T-helper 17 cell (primary cell): ENCODE measurements at places on chromosomes 5 and 9. TPM values are rescaled to one million over a fixed set of nuclear protein-coding genes. Genes with fewer than 3 reads are reported as not detected.
A peak's percentile ranks its signal among the peaks of the same experiment; 100 is the strongest.

GRCh38 chr5:165309446-165309845 is 1804.0 kb downstream of the MAT2B start:
- DNase-seq = no peak

DNA sequence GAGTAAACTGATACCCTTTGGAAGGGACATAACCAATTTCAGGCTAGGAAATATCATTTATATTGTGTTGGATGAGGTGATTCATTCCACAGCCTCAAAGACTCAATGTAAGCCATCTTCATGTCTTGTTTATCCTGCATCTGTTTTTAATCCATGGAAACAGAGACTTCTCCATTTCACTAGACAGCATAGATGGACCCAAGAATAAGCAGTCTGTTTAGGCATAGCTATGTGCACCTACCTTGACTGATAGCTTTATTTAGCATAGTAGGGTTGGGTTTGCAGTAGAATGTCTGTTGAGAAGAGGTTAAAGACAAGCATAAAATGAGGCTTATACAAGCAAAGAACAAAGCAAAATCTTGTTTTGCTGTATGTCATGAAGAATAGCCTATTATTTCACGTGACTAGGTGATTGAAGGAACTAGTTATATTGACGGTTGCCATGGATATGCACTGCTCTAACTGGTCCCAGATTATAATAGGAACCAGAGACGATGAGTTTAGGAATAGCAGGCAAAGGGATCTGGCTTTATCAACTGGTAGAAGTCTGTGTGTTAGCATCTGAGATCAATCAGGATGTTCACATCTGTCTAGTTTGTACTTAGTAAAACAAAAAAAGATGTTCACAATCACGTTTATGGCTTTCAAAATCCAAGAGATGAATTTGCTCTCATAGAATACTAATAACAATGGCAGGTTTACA is 154.8 kb upstream of the KLF9 start:
- DNase-seq = no peak

GRCh38 chr9:136140966-136141365 is 22.3 kb upstream of the TMEM250 start:
- DNase-seq = no peak

- no peak for DNase-seq
These were observed 69.6 kb downstream of the IL31RA start for GRCh38 chr5:55920784-55921183.

GRCh38 chr9:131851414-131851813 is 111.5 kb upstream of the RAPGEF1 start:
- no peak for DNase-seq

GRCh38 chr5:99169309-99169708 is 240.5 kb upstream of the CHD1 start:
- no peak for DNase-seq

- no peak for DNase-seq
These were observed 20.9 kb upstream of the BOD1 start for GRCh38 chr5:173637340-173637739.

DNA sequence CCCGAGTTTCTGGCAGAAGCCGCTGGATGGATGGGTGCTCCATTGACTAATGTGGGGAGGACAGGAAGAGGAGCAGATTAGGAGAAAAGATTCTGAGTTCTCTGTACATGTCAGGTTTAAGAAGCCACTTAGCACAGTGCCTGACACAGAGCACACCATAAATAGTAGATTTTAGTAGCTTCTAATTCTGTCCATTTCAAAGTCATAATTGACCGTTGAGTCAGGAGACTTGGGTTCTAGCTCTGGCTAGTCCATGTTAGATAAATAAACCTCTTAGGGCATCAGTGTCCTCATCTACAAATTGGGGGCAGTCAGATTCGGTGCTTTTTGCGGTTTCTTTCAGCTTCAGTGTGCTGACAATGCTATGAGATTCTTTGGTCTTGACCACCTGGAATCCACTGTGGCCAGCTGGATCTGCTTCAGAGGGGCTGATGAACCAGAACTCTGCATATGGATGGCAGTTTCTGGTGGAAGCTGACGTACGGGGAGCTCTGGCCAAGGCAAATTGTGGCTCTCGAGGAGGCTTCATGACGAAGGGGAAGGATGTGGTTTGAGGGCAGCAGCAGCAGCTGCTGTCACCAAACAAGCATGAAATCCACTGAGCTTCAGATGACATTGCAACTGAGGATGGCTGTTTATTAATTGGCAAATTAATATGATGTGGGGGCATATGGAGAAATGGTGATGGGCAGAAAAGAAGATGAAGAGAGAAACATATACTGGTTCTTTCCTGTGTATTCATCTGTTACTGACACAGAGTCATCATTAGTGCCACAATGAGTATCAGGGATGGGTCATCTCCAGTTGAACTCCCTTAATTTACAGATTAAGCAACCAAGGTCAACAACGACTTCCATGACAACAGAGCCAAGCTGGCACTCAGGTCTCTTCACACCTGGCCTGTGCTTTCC is 134.4 kb downstream of the AOPEP start:
- peak; percentile 51 for DNase-seq

DNA sequence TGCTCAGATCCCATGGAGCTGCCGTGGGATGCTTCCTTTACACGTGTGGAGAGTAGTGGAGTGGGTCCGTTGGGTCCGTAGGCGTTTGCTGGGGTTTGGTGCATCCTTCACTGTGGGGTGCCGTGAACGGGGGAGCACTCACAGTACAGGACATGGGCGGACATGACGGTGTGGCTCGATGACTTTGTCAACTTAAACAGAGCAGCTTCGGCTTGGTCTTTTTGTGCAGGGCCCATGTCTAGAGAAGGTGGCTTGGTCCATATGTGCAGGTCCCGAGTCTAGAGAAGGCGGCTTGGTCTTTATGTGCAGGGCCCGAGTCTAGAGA is 26.4 kb upstream of the EXOC3 start:
- no peak for DNase-seq

GRCh38 chr5:9033524-9033923 is 512.4 kb downstream of the SEMA5A start:
- no peak for DNase-seq

DNA sequence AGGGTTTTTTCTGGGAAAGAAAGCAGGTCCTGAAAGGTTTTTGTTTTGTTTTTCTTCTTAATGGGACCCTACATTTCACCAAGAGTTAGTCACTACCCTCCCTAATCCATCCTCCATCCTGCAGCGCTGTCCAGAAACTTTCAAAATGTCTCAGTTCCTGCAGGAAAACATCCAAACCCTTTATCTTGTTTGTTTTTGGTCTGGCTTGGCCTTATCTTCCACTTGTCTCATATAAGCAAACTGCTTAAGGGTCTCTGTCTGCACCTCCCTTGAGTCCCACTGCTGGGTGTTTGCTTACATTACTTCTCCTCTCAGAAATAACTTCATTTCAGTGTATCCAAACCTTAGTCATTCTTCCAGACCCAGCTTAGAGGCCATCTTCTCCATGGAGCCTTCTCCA is 11.0 kb upstream of the TRAF1 start:
- DNase-seq = no peak

DNA sequence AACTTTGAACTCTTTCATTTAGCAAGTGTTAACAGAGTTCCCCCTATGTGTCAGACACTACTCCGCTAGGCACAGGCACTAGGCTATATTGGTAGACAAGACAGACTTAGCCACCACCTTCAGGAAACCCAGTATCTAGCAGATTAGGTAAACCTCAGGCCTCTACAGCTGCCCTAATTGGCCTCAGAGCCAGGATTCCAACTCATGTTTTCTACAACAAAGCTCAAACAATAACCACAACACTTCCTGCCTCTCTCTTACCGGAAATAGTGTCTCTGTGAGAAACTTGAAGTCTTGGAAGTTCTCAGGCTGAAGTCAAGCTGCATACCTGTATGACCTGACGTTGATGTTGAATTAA is 116.6 kb upstream of the SLC44A1 start:
- peak; percentile 45 for DNase-seq

- DNase-seq = no peak
These were observed 823.3 kb upstream of the NUDT12 start for GRCh38 chr5:104385906-104386305.

DNA sequence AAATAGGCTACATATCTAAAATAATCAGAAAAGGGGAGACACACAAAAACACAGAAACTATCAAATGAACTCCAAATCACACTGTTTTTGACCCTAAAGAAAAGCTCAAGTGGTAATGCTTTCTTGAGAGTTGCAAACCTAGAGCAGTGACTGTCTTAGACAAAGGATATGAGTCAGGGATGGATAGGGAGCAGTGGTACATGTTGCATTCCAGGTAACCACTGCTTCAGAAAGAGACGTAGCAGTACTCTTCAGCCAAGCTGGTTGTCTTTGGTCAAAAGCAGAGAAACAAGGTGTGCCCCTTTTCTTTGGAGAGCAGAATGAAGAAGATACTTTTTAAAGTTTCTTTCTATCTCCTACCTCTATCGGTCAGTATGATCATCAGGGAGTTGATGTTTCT is 1003.6 kb downstream of the CDH9 start:
- DNase-seq = no peak

GRCh38 chr5:18003312-18003711 is 369.1 kb downstream of the TAF11L14 start:
- no peak for DNase-seq

DNA sequence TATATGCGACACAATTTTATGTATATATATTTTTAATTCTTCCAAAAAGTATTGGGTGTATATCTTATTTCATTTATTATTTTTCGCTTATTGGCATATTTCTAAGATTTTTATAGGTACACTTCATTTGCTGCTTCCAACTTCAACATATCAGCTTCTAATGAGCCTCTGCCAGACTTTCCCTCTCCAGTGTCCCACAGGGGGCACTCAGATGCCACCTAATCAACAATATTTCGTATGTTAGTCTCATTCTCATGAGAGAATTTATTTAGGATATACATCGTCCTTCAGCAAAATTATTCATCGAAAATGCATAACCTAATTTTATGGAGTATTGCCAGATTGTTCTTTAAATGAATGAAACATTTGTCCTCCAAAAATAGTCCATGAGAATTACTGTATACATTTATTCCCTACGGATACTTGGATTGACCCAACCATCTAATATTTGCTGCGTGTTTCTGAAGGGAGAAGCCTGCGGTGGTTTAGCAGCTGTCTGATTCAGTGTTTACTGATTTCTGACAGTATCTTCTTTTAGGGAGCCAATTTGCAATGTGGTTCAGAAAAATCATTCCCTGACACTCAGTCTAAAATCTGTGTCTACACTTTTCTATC is 100.6 kb upstream of the SELENOP start:
- no peak for DNase-seq

DNA sequence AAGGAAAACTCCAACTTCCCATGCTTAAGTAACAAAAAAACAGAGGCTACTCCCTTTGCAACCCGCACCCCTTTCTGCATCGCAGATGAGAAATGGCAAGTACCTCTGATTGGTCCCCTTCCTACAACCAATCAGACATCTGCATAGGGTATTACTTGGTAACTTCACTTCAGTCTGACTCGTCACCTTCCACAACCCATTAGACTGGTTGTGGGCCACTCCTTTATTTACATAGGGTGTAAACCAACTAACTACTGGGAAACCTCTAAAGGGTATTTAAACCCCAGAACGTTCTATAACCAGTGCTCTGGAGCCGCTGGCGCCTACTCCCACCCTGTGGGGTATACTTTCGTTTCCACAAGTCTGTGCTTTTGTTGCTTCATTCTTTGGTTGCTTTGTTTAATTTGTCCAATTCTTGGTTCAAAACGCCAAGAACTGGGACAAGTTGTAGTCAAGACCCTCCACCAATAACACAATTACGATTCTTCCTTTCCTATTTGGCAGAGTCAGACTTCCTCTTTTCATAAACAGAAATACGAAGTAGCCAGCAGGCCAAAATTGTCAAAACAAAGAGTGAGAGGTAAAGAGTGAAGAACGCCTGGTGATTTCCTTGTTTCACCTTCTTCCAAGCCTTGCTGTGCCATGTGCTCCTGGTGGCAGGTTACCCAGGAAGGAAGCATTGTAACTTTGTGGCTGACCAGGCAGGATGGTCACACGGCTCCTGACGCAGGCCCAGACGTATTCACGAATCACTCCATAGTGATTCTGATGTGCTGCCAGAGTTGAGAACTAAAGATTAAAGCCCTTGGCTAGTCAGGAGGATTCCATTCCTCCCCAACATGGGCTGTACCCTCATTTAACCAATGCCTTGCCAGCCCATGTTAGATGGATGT is 477.4 kb downstream of the ARHGEF28 start:
- DNase-seq = no peak

GRCh38 chr5:34653708-34654107 is 2.4 kb upstream of the RAI14 start:
- DNase-seq = no peak

DNA sequence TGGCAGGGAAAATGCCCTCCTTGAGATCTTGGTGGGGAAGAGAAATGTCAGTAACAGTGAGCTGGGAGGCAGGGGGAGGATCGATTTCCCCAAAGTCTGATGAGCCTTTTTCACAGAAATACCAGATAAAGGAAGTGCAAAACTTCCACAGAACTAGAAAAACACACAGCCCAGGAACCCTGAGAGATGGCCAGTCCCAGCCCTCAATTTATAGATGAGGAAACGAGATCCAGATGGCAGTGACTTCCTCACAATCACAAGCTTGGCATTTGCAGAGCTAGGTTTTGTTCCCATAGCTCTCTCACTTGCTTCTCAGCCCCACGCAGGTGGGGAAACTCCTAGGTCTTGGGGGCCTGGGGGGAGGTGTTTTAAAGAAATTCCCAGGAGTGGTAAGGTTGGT is 3.8 kb upstream of the GGTA1 start:
- DNase-seq = no peak

GRCh38 chr9:123609844-123610243 is 253.8 kb downstream of the CRB2 start:
- no peak for DNase-seq

GRCh38 chr5:97623441-97623840 is 440.4 kb upstream of the RIOK2 start:
- no peak for DNase-seq

DNA sequence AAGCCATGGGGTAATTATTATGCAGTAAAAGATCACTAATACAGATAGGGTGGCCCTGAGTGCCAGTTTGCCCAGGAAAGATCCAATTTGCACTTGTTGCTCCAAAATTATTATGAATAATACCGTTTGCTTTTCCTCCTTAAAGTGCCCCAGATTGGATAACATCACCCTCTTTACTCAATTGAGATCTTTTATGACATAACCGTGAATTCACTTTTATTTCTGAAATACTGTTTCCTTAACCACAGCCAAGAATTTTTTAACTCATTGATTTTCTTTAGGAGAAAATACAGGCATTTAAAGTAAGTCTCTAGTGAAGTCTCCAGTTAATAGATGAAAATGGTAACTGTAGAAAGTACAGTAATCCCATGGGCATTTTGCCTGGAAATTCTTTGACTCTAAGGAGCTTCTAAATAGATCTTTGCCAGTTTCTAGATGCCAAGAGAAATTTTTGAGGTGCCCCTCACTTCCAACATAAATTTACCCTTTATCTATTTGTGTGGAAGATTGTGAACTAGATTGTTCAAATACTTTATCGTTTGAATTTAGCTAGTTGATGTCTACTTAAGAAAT is 99.2 kb downstream of the UHRF2 start:
- DNase-seq = no peak

GRCh38 chr9:133485531-133486260 is 6.8 kb upstream of the SLC2A6 start:
- no peak for DNase-seq

Gene LPCAT1
- total RNA-seq = 24.8 TPM

Gene DIAPH1
- total RNA-seq = 327 TPM

Gene AK3
- total RNA-seq = 14.2 TPM

Gene ZNF474
- not detected for total RNA-seq
